ENCODE measurements at places on chromosomes 16 and 17. TPM values are rescaled to one million over a fixed set of nuclear protein-coding genes. Genes with fewer than 3 reads are reported as not detected.

Gene LITAFD
- not detected for total RNA-seq

Gene TMED6
- total RNA-seq = 0.64 TPM

Gene RHBDL1
- 4.9 TPM for total RNA-seq

Gene NATD1
- total RNA-seq = 7.9 TPM

Gene HOXB4
- not detected for total RNA-seq

Gene GPRC5C
- 65.3 TPM for total RNA-seq

Gene LGALS9C
- total RNA-seq = not detected

Gene KRT15
- 0.26 TPM for total RNA-seq

Measured in astrocyte (in vitro differentiated cells and primary cell).